ENCODE measurements at places on chromosomes 11 and 22. TPM values are rescaled to one million over a fixed set of nuclear protein-coding genes. Genes with fewer than 3 reads are reported as not detected.

Gene FOLR2
- 0.48 TPM for total RNA-seq

Gene PARVA
- total RNA-seq = 37.4 TPM

Gene BRSK2
- total RNA-seq = 4.7 TPM

Gene OVOL1
- total RNA-seq = 26.3 TPM

Gene HYOU1
- 168 TPM for total RNA-seq

Gene MN1
- 3.2 TPM for total RNA-seq

Gene TRPM5
- 0.07 TPM for total RNA-seq

Gene FZD4
- total RNA-seq = 18.9 TPM

Gene CDC42EP2
- 19.5 TPM for total RNA-seq

Gene DBX1
- total RNA-seq = not detected

Gene FUT4
- total RNA-seq = 13.9 TPM

Gene OPCML
- 0.76 TPM for total RNA-seq

Gene SHANK3
- total RNA-seq = 2.9 TPM

Gene VWCE
- total RNA-seq = 6.7 TPM

Gene OR5I1
- not detected for total RNA-seq

Gene GRAP2
- total RNA-seq = not detected

Gene GGTLC2
- total RNA-seq = 0.37 TPM

Gene ALDH3B1
- 11.7 TPM for total RNA-seq

Gene CCDC73
- 0.03 TPM for total RNA-seq

Gene CRYBB3
- not detected for total RNA-seq

Measured in hepatocyte (in vitro differentiated cells).